ENCODE measurements at places on chromosomes 12 and 14.

- DNase-seq = no peak
These were observed 33.7 kb downstream of the FLVCR2 start for GRCh38 chr14:75612157-75612556.

GRCh38 chr12:121059031-121059898, 20.2 kb upstream of the OASL start:
- no peak for DNase-seq

DNA sequence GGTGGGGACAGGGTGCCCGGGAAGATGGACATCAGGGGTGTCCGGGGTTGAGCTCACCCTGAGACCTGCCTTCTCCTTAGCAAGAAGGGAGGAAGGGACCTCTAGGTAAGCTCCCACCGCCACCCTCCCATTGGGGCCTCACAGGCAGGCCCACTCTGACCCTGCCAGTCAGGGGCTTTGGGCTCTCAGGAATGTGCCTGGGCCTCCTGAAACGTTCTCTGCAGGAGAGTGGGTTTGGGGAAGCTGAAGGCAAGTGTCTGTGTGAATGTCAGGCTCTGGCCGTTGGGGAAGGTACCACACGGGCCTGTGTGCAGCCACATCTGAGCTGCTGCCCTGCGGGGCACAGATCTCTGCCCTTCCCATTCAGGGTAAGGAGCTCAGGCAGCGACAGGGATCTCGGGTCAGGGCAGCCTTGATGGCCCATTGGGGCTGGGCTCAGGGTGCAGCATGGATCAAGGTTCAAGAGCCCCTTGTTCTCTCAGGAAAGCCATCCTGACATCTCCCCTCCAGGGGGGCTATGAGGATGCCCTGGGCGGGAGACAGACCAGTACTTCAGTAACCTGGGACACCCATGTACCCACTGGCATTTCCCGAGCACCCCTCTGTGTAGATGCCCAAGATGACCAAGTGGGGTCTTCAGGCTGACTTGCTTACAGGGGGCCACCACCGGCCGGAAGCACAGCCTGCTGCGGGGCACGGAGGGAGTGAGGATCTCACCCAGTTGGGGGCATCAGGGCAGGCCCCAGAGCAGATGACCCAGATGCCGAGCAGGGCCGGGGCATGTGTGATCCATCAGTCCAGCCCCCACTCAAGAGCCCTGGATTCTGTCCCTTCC, 29.7 kb downstream of the FAM222A start:
- no peak for DNase-seq

- no peak for DNase-seq
These were observed 260.9 kb downstream of the VRK1 start for GRCh38 chr14:97058074-97058467.

DNA sequence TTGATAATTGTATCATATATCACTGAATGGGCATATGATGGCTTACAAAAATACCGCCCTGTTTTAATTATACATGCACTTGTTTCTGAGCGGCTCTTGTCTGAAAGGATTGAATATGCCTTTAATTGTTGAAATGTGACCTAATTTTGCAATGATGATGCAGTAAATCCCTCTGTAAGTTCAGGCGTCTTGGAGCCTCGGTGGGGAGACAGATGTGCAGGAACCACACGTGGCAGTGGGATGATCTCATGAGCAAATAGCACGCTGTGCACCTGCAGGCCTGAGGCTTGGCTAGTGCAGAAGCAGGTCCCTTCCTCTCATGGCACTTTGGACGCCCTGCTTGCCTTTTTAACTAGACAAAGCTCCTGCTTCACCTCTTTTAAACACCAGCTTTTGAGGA, 49.3 kb upstream of the ASPG start:
- no peak for DNase-seq

DNA sequence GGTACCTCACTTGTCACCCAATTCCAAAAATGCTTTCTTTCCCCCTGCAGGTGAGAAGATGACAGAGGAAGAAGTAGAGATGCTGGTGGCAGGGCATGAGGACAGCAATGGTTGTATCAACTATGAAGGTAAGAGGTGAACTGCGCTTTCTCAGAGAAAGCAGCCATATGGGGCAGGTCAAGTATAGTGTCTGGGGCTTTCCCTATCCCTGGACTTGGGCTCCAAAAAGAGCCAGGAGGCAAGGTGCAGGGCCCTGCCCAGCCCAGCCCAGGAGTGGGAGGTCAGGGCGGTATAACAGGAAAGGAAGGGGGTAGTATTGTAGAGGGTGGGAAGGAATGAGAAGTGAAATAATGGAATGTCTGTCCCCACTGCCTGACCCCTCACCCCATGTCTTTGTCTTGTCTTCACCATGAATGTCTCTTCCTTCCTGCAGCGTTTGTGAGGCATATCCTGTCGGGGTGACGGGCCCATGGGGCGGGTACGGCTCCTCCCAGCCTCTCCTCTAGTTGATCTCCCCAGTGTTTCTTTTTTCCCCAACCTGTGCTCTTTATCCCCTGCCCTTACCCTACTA, 2.1 kb downstream of the MYL6 start:
- no peak for DNase-seq

GRCh38 chr14:58353516-58354299, 42.0 kb upstream of the TOMM20L start:
- DNase-seq = no peak

- DNase-seq = no peak
These were observed 13.7 kb upstream of the FBXL14 start for GRCh38 chr12:1607940-1608712.

DNA sequence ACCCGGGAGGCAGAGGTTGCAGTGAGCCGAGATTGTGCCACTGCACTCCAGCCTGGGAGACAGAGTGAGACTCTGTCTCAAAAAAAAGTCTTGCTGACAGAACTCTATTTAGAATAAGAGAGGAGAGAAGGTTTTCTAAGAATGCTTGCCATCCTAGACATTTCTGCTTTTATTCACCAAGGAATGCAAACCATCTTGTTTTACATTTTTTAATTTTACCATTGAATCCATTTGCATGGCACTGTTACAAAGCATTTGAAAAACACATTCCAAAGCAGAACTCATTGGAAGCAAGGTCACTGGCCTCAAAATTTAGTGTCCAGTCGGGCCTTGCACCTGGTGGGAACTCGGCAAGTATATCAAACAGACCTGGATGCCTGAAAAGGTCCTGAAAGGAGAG, 44.2 kb upstream of the RASSF3 start:
- DNase-seq = no peak

DNA sequence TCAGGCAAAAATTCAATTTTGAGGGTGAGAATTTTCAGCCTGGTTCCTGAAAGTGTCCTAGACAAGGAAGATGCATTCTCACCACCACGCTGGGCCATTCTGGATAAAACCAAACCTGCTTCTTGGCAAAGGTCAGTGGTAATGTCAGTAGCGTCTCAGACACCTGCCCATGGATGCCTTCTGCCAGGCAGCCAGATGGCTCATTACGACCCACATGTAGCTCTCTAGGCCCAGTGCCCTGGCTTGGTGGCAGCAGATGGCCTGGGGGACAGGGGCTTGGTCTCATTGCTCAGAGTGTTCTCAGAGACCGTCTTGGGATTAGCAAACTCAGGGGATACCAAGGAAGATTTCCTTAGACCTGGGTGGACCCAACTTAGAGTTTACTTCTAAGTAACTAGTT, 105.1 kb downstream of the ARF6 start:
- DNase-seq = no peak

GRCh38 chr12:14952299-14952921, 9.0 kb downstream of the ARHGDIB start:
- peak; percentile 98 for DNase-seq

DNA sequence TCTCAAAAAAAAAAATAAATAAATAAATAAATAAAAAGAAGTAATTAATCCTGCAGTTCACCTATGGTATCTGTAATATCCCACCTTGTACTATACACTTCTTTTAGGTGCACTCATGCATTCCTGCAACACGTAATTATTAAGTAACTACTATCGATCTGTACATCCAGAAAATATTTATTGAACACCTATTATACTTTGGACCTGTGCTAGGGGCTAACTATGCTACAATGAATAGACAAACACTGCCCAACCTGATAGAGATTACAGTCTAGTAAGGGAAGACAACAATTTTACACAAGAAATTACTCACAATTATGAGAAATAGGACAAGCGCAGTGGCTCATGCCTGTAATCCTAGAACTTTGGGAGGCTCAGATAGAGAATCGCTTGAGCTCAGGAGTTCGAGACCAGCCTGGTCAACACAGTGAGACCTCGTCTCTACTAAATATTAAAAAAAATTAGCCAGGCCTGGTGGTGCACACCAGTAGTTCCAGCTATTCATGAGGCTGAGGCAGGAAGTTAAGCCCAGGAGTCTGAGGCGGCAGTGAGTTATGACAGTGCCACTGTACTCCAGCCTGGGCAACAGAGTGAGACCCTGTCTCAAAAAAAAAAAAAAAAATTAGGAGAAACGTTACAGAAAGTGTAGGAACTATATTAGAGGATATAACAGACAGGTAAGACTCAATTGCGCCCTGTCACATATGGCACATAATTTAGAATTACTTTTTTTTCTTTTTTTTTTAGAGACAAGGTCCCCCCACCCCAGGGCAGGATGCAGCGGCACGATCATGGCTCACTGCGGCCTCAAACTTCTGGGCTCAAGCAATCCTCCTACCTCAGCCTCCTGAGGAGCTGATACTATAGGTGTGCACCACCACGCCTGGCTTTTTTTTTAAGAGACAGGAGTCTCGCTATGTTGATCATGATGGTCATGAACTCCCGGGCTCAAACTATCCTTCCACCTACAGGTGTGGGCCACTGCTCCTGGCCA, 1.2 kb downstream of the NRDE2 start:
- DNase-seq = no peak

- no peak for DNase-seq
These were observed 706 bp downstream of the PRMT5 start for GRCh38 chr14:22928237-22929103.

Measured in PC-9 (cell line).